ENCODE measurements at places on chromosomes 5 and 9. TPM values are rescaled to one million over a fixed set of nuclear protein-coding genes. Genes with fewer than 3 reads are reported as not detected.

ARID3C gene
- total RNA-seq: 0.51 TPM

ARSI gene
- total RNA-seq: 0.68 TPM

SPATA31E1 gene
- total RNA-seq: not detected

MCTP1 gene
- total RNA-seq: 255 TPM

CTXN3 gene
- total RNA-seq: not detected

CRHBP gene
- total RNA-seq: 0.19 TPM

SPATA6L gene
- 2.7 TPM for total RNA-seq

FRRS1L gene
- total RNA-seq: under 0.01 TPM

CD274 gene
- 17.7 TPM for total RNA-seq

SOHLH1 gene
- 0.05 TPM for total RNA-seq

CRAT gene
- total RNA-seq: 34.0 TPM

SYNPO gene
- total RNA-seq: 14.6 TPM

GPRIN1 gene
- total RNA-seq: 8.7 TPM
